Bronchial epithelial cell (primary cell): ENCODE measurements at places on chromosomes 12 and 14.

GRCh38 chr12:76762601-76762980 lies 1.3 kb upstream of the ZDHHC17 start:
- DNase-seq, result no peak

- DNase-seq, result no peak
Observed at GRCh38 chr12:1595690-1596347, 1.4 kb upstream of the FBXL14 start.

DNA sequence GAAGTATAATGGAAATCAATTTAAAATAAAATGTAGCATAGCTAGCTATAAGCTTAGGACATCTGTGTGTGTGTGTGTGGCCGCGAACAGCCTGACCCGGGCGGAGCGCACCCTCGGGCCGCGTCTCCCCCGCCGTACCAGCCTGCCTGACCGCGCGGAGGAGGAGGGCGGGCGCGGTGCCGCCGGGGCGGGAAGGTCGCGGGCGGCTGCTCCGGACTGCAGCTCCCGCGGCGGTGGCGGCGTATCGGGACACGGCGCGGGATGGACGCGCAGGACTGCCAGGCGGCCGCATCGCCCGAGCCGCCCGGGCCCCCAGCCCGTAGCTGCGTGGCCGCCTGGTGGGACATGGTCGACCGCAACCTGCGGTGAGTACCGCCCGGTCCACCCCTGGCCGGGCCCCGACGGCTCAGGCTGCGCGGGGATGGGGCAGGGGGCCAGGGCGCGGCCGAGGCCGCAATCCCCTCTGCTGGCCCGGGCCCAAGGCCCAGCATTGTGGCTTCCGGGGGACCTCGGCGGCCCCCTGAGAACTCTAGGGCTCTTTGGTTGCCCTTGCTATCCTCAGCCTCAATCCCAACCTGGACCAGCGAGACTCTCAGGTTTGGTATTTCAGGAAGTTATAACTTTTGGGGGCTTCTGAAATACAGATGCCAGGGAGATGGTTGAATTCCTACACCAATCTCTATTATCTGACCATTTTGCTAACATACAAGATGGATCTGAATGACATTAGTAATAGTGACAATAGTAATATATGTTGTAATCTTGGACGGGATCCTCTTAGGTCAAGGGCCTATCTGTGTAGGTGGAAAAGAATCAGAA lies at the start of gene ABHD12B:
Gene ABHD12B (plus strand): TSS at position 140 of the 819 bp plus-strand sequence. CDS start 122 bp downstream, at position 262.
- DNase-seq, result no peak

- DNase-seq, result no peak
Observed at GRCh38 chr14:33362934-33363333, 424.3 kb downstream of the NPAS3 start.

DNA sequence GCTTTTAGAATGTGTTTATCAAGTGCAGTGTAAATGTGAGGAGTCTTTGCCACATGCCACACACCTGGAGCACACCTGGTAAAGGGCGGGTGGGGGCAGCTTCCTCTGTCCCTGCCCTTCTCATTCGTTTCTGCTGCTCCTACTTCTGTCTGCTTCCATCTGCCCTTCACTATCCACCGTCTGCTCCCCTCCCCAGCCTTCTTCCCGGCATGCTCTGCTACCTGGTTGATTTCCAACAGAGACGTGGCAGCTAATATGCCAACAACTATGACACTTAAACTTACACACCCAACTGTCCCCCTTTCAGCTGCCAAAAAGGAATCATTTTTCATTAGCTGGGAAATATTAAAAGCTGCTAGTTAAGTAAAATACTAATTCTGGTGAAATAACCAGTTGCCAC lies 9.1 kb upstream of the CARMIL3 start:
- DNase-seq, result no peak

DNA sequence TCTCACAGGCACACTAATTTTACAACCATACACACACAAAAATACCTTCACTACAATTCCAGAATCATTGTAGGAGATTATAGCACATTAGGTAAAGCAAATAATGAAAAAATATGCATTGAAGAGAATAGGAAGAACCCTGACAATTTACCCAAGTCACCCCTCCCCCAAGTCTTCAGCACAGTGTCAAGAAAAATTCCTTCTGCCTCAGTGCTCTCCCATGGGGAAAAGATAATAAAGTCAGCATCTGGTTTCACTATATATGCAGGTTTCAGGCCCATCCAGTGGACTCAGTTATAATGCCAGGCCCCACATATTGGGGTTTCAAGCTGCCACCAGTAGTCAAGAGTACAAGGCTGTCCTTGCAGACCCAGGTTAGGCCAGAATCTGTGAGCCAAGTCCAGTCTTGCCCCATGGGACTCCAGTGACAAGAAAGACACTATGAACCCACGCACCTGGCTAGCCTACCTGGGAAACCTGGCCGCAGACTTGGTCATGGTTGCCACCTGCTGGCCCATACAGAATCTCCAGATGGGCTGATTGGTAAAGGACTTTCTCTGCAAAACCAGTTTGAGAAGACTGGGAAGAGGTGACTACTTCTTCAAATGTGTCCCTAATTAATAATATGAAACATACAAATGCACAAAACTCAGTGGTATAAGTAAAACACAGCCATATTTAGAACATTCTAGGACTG lies 398.6 kb upstream of the FLRT2 start:
- DNase-seq, result peak; percentile 47

- DNase-seq, result peak; percentile 24
Observed at GRCh38 chr12:46005151-46005797, 14.9 kb upstream of the SCAF11 start.

GRCh38 chr14:63952053-63952932 lies 99.5 kb downstream of the SYNE2 start:
- no peak for DNase-seq

DNA sequence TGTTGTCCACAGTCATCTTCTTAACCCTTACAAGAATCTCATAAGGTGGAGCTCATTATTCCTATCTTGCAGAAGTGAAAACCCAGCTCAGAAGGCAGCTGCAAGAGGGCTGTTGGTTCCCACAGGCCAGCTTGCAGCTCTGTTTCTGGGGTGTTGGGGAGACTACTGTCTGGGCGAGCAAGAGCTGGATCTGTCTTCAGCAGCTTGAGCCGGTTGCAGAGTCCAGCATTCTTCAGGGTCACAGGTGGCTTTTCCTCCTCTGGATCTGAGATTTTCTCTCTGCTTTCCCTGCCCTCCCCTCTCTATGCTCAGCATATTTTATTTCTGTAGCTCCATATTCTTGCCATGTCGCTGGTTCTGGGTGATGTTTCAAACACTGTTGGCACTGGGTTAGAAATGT lies 87.4 kb downstream of the PAPOLA start:
- no peak for DNase-seq

DNA sequence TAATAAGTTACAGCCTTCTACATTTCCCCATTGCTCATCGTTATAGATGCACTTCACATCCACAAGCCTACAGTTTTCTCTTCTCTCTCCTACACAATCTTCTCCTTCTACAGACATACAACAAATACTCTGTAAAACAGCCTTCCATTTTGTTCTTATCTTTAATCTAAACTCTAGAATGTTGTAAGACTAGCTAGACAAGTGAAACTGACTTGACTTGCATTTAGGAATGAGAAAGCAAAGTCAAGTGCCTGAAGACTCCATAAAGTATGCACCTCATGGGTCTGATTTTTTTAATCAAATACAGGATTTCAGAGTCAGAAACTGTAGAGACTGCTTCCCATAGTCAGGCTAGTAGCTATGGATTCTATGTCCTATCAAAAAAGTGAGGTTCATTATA lies 190.3 kb downstream of the KLHL28 start:
- DNase-seq, result no peak

GRCh38 chr12:52041695-52042123 lies 9.5 kb upstream of the NR4A1 start:
- DNase-seq, result no peak

GRCh38 chr12:93990832-93991803 lies 157.3 kb upstream of the PLXNC1 start:
- DNase-seq, result no peak

GRCh38 chr14:88505621-88506020 lies 49.2 kb downstream of the PTPN21 start:
- DNase-seq, result no peak

- DNase-seq, result no peak
Observed at GRCh38 chr12:132384916-132385774, 55.8 kb upstream of the GALNT9 start.

GRCh38 chr12:64383675-64384074 lies 6.9 kb downstream of the C12orf56 start:
- no peak for DNase-seq

DNA sequence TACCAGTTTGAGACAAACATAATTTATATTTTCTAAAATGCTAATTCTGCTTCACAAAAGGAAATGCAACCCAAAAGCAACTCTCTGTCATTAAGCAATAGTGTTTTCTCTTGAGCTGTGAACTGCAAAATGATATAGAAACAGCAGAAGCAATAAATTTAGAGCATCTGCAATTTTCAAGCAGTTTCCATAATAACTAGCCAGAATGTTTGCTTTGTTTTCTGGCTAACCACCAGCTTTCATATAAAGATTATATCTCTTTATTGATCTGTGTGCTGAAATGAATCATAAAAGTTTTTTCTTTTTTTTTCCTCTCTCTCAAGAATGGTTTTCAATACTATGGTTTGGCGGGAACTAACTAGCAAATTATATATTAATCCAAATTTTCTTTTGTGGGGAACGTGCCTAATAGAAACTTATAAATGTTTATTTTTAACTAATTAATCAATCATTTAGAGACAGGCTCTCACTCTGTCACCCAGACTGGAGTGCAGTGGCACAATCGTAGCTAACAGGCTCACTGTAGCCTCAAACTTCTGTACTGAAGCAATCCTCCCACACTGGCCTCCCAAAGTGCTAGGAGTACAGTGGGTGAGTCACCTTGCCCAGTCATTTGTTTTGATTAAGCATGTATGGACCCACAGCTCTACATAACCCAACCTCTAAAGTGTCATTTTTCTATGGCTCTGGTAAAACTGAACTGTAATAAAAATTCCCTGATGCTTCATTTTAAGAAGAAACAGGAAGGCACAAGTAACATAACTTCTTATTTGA lies 830.1 kb upstream of the MGAT4C start:
- DNase-seq, result peak; percentile 54

- no peak for DNase-seq
Observed at GRCh38 chr14:38250331-38250730, 5.6 kb downstream of the CLEC14A start.

DNA sequence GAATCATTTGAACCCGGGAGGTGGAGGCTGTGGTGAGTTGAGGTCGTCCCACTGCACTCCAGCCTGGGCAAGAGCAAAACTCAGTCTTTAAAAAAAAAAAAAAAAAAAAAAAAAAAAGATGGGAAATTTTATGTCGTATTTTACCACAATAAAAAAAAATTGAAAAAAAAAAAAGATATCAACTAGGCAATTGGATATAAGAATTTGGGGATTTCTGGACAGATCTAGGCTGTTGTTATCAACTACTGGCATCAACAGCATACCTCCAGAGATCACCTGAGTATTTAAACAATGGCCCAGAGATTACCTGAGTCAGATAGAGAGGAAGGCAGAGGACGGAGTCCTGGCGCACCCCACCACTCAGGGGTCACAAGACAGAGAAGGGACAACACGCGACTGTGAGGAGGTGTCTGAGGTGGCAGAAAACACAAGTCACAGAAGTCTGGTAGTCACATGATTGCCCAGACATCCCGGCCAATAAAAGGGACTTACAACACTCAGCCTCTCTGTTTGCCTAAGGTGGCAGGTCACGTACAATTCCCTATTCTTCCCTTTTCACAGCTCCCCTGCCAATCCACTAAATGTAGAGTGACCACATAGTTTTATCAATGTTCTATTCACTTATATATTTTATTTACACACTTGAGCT lies 1.8 kb downstream of the SPRING1 start:
- DNase-seq, result no peak

DNA sequence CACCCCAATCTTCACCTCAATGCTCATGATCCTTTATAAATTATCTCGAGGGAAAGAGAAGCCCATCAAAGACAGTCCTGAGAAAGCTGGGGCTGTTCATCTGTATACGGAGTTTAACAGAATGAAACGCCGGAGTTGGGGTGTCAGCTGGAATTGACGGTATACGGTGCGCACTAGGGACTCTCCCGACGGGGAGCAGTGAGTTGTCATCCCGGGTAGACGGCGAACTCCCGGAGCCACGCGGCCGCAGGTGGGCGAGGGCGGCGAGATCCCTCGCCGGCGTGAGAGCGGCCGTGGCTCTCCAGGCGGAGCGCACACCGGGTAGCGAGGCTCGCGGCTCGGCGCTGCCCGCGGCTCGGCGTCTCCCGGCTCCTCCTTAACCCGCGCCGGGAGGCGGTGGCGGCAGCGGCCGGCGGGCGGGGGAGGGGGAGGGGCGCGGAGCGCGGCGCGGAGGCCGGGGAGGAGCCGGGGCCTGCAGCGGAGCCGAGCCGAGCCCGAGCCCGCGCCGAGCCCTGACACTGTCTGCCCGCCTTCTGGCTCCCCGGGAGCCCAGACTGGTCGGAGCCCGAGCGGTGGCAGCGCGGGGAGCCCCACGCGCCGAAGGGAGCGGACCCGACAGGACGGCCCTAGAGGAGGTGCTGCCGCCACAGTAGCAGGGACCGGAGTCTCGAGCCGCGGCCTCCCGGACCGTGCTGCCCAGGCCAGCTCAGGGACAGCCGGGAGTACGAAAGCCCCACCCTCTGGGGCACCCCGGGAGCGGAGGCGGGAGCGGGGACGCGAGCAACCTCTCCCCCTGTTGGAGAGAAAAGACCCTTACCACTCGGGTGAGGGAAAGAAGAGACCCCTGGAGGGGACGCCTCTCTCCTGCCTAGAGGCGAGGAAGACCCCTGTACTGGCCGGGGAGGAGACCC lies at the start of gene FOXJ2:
Gene FOXJ2 (plus strand): TSS at position 475 of the 911 bp plus-strand sequence. CDS start 7,117 bp downstream, outside the sequence.
- DNase-seq, result peak; percentile 42

- DNase-seq, result no peak
Observed at GRCh38 chr12:57835366-57836288, 10.9 kb downstream of the CTDSP2 start.

DNA sequence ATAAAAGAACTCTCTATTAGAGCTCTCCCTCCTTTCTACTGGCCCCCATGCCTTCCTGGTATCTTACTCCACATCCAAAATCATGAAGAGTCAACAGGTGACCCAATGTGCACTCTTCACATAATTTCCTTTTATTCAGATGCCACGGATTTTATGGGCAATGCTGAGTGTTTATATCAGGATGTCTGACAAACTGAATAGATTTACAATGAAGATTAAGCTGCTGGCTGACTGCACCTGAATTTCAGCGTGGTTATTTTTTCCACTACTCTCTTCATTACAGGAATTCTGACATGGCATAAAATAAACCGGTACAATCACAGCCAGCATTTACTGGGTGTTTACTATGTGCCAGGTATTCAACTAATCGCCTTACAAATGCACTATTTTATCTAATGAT lies 29.4 kb upstream of the CERS5 start:
- no peak for DNase-seq

- no peak for DNase-seq
Observed at GRCh38 chr14:61387076-61387475, 65.7 kb downstream of the PRKCH start.

- DNase-seq, result peak; percentile 86
Observed at GRCh38 chr12:27821259-27821973, 41.4 kb upstream of the MANSC4 start.

- DNase-seq, result no peak
Observed at GRCh38 chr14:81737938-81738337, 204.3 kb upstream of the SEL1L start.

DNA sequence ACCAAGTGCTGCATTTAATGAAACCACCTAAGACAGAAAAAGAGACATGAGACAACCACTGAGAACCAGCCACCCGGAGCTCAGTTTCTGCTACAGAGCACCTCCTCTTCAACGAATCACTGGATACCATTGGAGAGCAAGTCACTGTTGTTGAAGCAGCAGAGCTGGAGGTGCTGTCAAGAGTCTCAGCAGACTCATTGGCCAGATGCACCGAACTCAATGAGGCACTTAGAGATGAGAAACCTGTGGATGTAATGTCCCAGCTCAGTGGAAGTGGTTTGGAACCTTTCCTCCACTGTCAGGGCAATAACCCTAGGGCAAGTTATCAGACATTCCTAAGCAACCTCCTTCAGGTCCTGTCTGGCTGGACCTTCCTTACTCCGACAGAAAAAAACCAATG lies 13.1 kb downstream of the NPC2 start:
- DNase-seq, result no peak
